Body of pancreas (tissue), 4 donors: ENCODE measurements at places on chromosomes 7 and 10. TPM values are rescaled to one million over a fixed set of nuclear protein-coding genes. Genes with fewer than 3 reads are reported as not detected.

Gene MYO1G
- 3.3 TPM for total RNA-seq

DNA sequence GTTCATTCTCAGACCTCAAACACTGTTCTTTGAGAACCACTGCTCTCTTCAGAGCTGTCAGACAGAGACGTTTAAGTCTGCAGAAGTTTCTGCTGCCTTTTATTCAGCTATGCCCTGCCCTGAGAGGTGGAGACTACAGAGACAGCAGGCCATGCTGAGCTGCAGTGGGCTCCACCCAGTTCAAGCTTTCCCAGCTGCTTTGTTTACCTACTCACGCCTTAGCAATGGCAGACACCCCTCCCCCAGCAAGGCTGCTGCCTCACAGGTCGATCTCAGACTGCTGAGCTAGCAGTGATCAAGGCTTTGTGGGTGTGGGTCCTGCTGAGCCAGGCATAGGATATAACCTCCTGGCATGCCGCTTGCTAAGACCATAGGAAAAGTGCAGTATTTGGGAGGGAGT lies 80.5 kb upstream of the CYP2C9 start:
- DNase-seq: no peak

Gene MORN4
- total RNA-seq: 8.3 TPM

GRCh38 chr7:101819913-101820522 lies 2.6 kb downstream of the CUX1 start:
- no peak for DNase-seq

DNA sequence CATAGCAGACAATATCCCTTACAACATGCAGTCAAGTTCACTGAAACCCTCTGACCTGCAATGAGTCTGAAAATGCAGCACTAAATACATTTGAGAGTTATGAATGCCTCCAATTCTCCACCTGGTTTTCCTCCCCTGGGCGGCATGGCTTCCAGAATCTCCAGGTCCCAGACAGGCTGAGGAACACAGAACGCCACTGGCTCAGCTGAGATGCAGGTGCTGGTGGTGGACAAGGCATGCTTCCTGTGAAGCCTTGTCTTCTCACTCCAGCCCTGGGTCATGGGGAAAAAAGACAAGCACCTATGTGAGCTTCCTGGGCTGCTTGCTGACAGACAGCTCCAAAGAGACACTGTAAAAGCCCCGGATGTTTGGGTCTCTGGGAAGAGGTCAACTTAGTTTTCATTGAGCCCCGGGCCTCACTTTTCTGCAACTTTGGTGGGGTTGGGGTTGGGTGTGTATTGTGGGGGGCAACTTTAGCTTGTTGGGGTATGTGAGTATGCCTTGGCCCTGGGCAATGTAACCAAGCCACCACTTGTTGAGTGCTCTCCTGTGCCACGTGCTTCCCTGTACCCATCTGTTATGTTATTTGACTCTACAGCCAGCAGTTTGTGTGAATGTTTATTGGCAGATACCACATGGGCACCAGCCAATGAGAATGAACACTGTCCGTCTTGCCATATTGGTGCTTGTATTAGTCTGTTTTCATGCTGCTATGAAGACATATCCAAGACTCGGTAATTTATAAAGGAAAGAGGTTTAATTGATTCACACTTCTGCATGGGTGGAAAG lies 127.8 kb downstream of the EMX2 start:
- no peak for DNase-seq
